ENCODE measurements at places on chromosomes 5 and 9.

DNA sequence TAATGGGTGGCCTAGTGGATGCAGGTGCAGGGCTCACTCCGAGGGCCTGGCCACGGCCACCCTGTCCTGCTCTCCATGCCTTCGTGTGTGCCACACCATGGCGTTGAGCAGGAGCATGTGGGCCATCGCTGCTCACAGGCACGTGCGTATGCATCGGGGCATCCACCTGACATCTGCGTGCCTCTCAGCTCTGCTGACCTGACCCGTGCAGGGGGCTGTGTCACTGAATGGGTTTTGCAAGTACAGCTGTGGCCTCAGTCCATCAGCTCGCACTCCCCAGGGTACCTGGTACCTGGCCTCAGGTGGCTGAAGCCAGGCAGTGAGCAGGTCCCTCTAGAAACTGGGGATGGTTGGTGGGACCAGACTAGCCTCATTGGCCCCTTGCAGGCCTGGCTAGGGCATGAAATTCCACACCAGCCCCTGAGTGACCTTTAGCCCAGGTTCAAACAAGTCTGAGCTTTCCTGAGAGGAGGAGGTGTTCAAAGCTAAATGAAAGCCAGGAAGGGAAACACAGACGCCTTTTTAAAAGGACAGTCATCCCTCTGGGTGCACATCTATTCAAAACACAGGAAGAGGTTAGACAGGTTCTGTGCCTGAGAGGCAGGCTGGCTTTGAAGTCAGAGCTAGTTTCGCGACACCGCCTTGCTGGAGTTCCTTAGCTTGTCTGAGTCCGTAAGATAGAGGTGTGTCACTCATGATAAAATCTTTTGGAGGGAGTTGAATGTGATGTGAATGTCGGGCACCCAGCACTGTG, 74.0 kb downstream of the MACROH2A1 start:
- DNase-seq = no peak

DNA sequence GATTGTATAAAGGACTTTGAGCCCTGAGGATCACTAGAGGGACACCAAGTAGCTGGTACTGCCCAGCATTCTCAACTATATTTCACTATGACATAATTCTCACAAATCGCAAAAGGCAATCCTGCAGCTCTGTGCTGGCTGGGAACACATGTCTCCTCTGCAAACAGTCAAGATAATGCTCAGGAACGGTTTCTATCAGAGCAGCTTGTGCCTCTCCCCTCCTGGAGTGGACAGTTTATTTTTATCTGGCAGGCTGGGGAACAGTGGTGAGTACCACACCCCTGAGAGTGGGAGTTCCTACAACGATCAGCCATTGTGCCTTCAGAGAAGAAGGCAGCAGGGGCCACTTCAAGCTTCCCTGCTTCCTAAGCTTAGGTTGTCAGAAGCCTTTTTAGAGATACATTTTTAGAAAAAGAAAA, 65.8 kb downstream of the ERAP1 start:
- DNase-seq = no peak

DNA sequence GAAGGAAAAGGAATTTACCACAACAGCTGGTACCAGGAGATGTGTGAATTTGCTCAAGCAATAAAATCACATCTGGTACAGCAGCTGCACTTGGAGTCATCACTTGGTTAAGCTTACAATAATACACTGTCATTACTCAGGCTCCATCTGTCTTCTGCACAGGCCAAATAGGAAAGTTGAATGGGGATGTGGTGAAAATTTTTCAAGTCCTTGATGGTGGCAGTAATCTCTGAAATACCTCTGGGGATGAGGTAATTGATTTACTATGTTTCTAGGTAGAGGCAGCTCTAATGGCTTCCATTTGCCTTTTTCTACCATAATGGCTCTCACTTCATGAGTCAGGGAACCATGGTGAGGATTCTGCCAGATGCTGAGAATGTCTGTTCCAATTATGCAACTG, 206.8 kb upstream of the ATP10B start:
- DNase-seq = no peak

DNA sequence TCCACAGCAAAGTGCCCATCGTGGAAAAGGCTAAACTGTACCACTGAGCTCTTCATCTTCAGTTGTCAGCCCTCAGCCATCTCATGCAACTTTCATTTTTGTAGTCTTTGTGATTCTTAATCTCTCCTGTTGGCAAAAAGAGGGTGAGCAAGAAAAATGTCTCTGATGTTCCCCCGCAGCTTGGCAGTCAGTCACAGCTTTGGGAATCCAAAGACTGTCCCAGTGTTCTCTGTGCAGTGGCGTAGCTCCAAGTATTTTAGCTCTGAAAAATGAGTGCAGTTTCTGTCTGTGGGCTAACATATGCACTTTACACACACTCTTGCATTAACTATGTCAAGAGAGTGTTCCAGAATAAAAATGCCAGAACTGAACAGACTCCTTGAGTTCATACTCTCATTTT, 372.2 kb downstream of the TMEM232 start:
- no peak for DNase-seq

- no peak for DNase-seq
Measured at GRCh38 chr5:112417931-112418658, 982 bp downstream of the EPB41L4A start.

- DNase-seq = no peak
Measured at GRCh38 chr5:64269164-64269563, 103.5 kb downstream of the RNF180 start.

GRCh38 chr9:34072410-34072809, 23.7 kb upstream of the UBAP2 start:
- DNase-seq = no peak

DNA sequence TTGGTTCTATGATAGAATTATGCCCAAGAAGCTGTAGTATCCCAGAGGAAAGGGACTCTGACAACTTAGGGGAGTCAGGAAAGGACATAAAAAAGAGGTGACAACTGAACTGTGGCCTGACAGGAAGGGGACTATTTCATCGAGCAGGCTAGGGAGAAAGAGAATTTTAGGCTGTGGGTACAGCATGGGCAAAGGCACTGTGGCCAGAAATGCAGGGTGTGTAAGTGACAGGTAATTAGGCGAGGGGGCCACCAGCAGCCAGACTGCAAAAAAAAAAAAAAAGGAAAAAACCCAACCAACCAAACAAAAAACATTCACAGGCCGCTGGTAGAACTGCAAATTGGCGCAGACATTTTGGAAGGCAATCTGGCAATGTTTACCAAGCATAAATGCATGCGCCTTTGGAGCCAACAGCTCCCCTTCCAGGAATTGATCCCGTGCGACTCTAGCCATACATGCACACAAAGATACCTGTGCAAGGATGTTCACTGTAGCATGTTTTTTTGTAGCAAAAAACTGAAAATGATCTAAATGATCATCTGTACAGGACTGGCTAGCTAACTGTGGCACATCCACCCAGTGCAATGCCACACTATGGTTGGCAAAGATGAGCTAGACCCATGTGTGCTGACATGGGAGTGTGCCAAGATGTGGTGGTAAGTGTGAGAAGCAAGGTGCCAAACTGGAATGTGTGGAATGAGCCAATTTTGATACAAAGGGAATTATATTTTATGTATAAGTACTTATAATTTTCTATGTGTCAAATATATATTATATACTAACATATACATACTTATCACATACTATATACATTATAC, 1.1 kb downstream of the EIF4E1B start:
- no peak for DNase-seq

DNA sequence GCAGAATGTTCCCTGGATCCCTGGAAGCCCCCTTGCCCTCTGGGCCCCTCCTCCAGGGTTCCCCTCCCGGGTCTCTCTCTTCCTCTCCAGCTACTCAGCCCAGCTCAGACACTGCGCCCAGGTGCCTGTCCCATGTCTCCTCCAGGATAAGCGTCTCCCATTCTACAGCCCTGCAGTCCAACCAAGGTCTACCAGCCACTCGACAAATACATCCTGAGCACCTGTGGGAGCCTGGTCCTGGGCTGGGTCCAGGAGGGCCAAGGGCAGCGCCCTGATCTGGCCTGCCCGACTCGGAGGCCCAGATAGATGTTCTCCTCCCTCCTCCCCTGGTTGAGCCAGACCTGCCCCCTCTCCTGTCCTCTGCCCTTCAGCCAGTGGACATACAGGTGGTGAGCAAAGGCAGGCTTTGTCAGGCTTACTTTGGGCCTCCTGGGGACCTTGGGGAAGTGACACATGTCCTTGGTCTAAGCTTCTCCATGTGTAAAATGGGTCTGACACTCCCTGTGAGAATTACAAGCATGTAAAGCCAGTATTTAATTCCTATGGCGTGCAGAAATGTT, 1.4 kb downstream of the FLT4 start:
- DNase-seq = no peak

DNA sequence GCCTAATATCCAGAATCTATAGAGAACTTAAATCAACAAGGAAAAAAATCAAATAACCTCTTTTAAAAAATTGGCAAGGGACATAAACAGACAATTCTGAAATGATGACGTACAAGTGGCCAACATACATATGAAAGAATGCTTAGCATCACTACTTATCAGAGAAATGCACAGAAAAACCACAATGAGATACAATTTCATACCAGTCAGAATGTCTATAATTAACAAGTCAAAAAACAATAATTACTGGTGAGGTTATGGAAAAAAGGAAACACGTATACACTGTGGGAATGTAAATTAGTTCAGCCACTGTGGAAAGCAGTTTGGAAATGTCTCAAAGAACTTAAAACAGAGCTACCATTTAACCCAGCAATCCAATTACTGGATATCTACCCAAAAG, 1192.0 kb downstream of the CDH12 start:
- DNase-seq = no peak

DNA sequence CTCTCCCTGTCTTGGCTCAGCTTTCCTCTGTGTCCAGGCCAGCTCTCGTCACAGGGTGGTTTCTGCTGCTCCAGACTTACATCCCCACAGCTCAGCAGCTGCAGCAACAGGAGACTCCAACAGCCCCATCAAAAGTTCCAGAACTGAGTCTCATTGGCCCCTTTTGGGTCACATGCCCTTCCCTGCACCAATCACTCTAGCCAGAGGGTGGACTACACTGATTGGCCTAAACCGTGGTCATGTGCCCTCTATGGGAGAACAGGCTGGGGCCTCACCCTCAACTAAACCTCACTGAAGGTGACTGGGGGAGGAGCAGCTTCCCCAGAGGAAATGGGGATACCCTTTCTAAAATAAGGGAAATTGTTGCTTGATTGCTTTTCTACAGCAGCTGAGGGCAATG, 44.4 kb upstream of the CPLX2 start:
- no peak for DNase-seq

- no peak for DNase-seq
Measured at GRCh38 chr5:103744159-103744558, 181.6 kb upstream of the NUDT12 start.

DNA sequence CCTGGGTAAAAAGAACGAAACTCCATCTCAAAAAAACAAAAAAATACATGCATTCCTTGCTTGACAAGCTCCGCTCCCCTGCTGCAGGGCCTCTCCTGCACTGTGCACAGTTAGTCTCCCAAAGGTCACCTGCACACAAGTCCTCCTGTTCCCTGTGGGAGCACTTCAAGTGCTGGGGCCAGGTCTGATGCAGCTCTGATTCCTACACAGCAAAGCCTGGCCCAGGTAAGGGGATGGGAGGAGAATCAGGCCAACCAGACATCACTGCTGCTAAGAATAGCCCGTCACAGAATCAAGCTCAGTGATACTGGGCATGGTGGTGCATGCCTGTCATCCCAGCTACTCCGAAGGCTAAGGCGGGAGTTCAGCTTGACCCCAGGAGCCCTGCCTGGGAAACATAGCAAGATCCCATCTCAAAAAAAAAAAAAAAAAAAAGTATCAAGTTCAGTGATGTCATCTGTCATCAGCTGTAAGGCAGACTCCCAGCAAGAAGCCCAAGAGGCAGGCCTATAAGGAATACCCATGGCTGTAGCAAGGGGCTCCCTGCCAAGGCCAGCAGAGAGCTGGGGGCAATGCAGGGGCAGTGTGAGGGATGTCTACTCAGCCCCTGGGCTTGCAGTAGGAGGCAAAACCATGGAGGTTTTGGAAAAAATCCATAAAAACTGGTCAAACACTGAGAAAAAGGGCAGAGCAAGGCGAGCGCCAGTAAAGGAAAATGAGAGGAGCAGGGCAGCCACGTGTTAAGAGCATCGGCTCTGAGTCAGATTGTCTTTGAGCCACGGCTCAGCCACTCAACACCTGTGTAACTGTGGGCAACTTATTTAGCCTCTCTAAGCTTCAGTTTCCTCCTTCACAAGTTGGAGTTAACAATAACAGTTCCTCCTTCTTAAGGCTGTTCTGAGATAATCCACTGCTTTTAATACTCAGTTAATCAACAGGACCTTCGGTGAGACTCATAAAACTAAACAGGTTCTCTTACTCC, 3.2 kb downstream of the TPM2 start:
- DNase-seq = no peak

- DNase-seq = no peak
Measured at GRCh38 chr5:135295852-135296251, 103.2 kb downstream of the MACROH2A1 start.

DNA sequence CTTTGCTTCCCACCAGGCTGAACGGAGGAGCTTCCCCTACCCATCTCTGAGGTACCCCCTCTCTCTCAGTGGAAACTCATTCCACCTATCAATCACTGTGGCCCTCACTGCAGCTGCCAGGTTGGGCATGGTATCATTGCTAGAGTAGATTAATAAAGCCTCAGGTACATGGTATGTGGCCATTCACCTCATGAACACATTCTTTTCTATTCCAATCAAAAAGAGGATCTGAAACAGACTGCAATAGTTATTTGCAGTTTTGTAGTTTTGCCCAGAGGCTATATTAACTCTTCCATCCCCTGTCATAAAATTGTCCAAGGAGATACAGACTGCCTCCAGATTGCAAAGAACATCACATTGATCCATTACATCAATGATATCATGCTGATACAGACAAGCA, 85.8 kb upstream of the MVB12B start:
- no peak for DNase-seq

DNA sequence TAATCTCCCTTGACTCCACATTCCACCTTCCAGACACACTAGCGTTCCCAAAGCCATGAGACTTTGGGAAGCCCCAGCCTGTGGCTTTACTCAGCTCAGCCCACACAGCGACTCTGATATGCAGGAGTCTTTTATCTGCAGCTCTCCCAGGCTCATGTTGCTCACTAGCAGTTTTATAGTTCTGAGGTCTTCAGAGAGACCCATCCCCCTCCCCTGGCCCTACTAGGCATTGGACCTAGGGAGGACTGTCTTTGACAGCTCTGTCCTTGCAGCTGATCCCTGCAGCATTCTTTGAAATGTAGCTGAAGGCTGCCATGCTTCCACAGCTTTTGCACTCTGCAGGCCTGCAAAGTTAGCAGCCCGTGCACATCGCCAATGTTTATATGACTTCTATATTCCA, 19.9 kb upstream of the CYLC2 start:
- DNase-seq = no peak

Measured in stimulated activated CD4-positive, alpha-beta T cell treated with anti-CD3 and anti-CD28 coated beads, Interleukin-4, amount 100 ng/mL, for 4 hours (primary cell).